Stimulated activated naive CD4-positive, alpha-beta T cell (primary cell): ENCODE measurements at places on chromosomes 2 and 18.

DNA sequence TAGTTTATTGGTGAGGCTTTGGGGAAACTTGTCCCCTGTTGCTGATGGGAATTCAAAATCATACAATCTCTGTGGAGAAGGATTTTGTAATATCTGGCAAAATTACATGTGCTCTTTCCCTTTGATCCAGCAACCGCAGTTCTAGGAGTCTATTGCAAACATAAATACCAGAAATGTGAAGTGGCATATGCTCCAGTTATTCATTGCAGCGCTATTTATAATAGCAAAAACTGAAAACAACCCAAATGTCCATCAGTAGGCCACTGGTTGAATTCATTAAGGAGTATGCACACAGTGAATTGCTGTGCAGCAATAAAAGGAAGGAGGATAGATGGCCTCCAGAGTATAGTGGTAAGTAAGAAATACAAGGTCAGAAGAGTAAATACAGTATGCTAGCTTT, 76.5 kb downstream of the HNRNPLL start:
- DNase-seq, result no peak

GRCh38 chr2:217622205-217623060, 380.4 kb downstream of the TNS1 start:
- DNase-seq, result no peak

- DNase-seq, result no peak
These were observed 38.4 kb downstream of the PAX8 start for GRCh38 chr2:113240150-113240914.

DNA sequence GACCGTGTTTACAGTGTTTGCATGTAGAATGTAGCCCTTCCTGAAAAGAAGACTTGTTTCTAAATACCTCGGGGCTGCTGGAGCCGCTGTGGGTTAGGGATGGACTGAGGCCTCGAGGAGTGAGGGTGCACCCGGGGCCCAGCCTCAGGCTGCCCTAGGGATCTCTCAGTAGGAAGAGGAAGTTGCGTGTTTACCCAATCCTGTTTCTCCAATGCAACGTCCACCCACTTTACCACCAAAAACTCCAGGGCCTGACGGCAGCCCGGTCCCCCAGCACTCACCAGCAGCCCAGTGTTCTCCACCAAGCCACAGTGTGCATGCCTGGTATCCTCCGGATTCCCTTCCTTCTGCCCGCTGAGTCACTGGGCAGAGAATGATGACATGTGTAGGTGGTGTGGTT, 255.8 kb downstream of the GLI2 start:
- DNase-seq, result no peak

GRCh38 chr2:188517549-188518215, 226.0 kb downstream of the GULP1 start:
- no peak for DNase-seq

- no peak for DNase-seq
These were observed 348.1 kb downstream of the SOCS6 start for GRCh38 chr18:70636991-70637390.

DNA sequence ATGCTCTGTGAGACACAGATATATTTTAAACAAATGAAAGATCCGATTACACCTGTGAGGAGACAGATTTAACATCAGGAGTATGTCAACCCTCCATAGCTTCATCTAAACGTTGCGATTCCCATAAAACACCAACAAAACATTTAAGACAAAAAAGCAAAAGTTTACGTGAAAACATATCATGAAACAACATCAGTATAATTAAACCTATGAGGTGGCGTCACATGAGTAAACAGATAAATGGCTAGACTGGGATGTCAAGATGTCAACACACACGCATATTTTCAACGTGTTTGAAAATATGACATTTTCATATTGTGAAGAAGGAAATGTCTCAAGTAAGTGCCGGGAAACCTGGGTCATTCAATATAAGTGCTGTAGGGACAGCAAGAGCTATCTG, 25.5 kb upstream of the GPC1 start:
- DNase-seq, result no peak
